Muscle of leg (tissue), 16 donors: ENCODE measurements at places on chromosomes 3 and 15. TPM values are rescaled to one million over a fixed set of nuclear protein-coding genes. Genes with fewer than 3 reads are reported as not detected.
A peak's percentile ranks its signal among the peaks of the same experiment; 100 is the strongest.

The ARPIN gene
- polyA plus RNA-seq = 19.0 TPM

The PLCL2 gene
- polyA plus RNA-seq = 8.5 TPM

The ZNF619 gene
- 3.4 TPM for polyA plus RNA-seq

The HES1 gene
- polyA plus RNA-seq = 34.2 TPM

- no peak for DNase-seq
These were observed 161.7 kb downstream of the ANXA2 start for GRCh38 chr15:60235951-60236710.

DNA sequence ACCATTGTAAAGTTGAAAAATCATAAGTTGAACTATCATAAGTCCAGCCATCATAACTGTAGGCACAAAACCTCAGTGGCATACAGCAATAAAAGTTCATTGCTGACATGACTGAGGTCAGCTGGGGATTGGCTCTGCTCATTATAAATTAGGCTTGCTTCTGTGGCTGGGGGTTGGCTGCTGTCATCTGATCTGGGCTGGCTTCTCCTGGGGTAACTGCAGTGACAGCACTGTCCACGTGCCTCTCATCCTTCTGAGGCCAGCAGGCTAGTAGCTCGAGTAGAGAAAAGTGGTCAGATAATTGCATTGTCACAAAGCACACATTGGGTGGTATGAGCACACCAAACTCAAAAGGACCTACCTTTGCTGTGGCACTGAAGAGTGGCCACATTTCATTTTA is 31.3 kb downstream of the CMTM7 start:
- DNase-seq = peak; percentile 46

- DNase-seq = no peak
These were observed 300.0 kb downstream of the IGSF11 start for GRCh38 chr3:118734664-118735063.
